ENCODE measurements at places on chromosomes 7 and 10.

GRCh38 chr10:58264780-58265179 is 2.9 kb downstream of the IPMK start:
- DNase-seq: no peak

DNA sequence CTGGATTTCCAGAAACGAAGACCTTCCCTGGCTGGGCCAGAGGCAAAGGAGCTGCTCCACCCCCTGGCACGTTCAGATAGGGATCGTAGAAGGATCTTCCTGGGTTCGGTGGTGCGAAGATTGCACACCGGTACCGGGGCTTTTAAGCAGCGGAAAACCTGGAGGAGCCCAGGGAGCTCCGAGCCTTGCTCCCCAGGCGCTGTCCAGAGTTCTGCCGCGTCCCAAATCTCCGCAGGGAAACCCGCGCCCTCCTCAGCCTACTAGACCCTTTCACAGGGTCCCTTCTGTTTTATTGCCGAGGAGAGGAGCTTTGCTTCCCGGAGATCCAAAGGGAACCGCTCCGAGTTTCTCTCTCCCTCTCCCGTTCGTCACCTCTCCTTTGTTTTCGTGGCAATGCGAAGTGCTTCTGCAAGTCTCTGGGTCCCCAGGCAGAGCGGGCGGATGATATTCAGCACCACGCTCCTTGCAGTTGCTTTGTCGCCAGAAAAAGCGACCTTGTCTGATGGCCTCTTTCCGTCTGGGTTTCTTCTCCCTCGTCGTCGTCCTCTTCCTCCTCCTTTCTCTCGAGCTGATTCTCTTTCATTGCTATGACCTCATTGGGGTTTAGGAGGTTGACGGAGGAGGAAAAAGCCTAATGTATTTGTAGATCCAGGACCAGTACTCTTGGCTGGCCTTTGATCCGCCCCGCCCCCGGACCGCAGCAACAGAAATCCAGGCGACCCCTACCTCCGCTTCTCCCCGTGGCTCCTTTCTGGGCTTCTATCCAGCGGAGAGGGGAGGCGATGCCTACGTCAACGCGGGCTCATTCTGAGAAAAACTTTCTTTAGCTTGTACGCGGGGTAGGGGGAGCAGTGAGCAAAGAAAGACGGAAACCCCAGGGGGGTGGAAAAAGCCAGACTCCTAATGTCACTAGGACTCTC is at the start of gene TMEM196:
TMEM196 (minus strand) TSS at position 777 of the 920 bp plus-strand sequence. CDS start 921 bp downstream, outside the sequence.
- no peak for DNase-seq

DNA sequence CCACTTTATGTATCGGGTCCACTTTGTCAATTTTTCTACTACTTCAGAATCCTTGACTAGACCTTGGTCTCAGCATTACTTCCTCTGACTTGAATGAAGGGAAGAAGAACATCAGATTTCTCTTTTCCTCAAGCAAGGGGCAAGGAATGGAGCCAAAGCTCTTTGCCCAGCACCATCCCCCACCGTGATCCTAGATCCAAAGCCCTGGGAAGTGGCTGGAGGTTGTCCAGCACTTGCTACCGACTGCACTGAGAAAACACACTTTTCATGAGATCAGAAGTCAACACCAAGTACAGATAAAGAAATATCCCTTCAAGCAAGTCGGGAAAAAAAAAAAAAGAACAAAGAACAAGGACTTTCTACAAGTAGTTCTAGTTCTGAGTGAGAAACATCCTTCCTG is 102.1 kb upstream of the DDC start:
- no peak for DNase-seq

DNA sequence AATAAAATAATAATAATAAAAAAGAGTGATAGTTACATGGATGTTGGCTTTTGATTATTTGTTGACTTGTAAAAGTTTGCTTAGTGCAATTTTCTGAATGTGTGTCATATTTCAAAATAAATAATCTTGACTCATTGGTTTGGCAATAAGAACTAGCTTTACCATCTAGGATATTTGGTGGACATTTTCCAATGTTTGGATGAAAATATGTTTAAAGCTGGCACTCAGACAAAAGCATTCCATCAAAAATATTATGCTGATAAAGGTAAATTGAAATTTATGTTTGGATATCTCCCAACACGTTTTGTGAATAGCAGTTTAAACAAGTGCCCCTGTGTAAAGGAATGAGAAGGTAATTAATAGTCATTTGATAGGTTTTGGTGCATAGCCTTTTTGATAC is 62.5 kb upstream of the KCNMA1 start:
- no peak for DNase-seq

GRCh38 chr10:71569775-71570588 is 149.6 kb downstream of the C10orf105 start:
- DNase-seq: no peak

DNA sequence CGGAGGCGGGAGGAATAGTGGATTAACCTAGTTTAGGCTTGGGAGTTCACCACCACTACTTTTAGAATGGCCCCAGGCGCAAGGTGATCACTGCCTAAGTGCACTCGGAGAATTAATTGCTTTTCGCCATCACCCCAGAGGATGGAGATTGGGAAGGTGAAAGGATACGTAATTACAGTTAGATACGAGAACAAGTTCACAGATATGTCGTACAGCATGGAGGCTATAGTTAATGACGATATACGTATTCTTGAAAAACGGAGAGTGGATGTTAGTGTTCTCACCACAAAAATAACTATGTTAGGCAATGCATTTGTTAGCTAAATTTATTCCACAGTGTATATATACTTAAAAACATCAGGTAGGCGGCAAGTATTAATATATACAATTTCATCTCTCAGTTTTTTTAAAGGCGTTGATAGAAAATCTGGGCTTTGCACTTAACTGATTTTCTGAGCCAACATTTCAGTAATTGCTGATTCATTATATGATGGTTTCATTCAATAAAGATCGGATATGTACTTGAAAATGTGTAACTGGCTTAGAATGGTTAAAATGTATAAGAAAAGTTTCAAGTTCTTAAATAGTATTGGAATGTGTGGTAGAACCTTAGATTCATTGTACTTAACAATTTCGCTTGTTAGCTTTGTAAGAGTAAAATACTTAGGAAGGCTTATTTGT is 683 bp downstream of the CDC123 start:
- no peak for DNase-seq

DNA sequence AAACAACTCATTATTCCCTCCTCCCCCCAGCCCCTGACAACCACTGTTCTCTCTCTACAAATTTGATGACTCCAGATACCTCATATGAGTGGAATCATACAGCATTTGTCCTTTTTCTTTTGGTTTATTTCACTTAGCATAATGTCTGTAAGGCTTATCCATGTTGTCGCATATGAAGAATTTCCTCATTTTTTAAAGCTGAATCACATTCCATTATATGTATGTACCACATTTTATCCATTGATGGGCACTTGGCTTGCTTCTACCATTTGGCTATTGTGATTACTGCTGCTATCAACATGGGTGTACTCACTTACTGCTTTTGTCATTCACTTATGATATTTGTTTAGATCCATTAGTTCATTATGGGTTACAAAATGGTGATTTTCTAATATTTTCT is 112.8 kb downstream of the BUB3 start:
- DNase-seq: no peak

GRCh38 chr10:97640868-97641811 is 669 bp downstream of the PI4K2A start:
- DNase-seq: peak; percentile 81

- no peak for DNase-seq
Observed at GRCh38 chr10:24262929-24263590, 54.1 kb downstream of the KIAA1217 start.

DNA sequence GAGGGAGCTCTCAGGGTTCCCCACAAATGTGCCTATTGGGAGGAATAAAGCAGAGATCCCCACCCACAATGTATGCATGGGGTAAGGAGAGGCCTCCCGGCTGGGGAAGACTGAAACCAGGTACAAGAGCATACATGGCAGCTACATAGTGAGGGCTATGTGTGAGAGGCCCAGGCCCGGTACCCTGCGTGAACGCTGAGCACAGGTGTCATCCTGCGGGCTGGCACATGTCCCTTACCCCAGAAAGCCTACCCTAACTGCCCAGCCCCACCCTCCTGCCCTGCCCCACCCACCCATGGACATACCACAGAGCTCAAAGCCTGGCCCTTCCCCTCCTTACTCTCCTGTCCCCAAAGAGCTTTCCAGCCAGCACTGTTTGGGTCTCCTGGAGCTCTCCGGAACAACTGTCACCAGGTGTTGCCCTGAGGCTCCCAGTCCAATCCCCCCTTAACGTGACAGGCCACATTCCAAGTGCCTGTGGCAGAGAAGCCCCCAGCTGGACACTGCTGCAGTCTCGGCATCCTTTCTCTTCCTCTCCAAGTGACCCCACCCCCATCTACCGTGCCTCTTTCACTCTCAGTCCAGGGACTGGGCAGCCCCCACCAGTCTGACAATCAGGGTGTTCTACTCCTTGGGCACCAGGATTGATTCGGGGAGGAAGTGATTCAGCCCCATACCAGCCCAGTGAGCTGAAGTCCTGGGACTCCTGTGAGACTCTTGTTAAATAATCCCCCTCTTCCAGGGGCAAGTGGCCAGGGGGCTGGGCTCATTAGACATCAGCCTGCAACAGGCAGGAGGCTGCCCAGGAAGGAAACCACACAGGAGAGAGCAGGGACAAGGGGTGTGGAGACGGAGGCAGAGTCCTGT is 19.6 kb downstream of the GRID1 start:
- DNase-seq: no peak

DNA sequence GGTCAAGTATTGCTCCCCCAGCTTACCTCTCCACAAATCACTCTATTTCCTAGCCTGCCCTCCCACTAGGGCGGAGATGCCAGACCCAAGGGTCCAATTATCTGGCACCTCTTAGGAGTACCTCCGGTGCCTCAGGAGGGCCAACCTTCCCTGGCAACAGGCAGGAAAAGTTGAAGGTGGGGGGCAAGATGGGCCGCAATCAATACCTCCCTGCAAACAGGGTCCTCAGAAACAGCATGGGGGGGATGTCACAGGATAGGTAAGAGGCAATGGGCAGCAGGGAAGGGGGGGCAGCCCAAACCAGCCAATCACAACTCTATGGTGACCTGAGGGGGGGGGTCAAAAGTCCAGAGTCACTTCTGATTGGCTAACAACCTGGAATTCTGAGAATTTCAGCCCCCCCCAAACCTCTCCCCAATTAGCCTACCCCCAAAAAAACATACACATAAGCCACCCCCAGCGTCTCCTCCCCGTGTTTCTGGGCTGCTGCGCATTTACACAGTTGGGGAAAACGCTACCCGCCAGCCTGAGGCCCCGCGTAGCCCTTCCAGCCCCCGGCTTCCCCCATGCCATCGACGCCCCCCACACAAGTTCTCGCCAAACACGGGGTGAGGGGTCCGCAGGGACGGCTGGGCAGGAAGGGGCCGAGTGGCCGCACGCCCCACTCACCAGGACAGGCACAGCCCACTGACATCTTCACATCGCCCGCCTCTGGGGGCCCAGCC is 589 bp downstream of the LDB1 start:
- peak; percentile 88 for DNase-seq

- no peak for DNase-seq
Observed at GRCh38 chr10:73916761-73917470, 6.0 kb downstream of the PLAU start.

GRCh38 chr7:44650772-44651171 is 44.3 kb downstream of the OGDH start:
- no peak for DNase-seq

GRCh38 chr7:133941496-133941895 is 185.6 kb upstream of the LRGUK start:
- DNase-seq: no peak

DNA sequence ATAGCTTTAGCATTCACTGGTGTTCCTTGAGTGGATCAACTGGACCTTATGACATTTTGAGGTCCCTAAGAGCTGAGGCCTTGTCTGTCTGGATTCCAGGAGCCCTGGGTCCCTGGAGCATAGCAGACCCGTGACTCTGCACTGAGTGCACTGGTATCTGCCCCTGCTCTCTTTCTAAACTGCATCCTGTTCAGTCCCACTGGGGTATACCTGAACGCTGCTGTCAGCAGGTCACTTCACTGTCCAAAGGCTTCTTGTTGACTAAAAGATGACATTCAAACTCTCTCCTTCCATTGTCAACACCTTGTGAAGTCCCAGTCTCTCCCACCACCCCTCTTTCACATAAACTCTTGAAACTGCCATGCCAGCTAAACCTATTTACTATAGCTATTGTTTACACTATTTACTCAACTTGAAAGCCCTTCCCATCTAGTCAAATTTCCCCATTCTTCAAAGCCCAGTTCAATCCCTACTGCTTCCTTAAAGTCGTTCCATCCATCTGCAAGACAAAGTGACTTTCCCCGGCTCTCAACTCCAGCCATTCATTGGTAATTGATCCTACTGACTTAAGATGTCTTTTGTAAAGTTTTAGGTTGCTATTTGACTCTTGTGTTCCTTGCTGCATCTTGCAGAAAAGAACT is 523.3 kb downstream of the KCNMA1 start:
- no peak for DNase-seq

DNA sequence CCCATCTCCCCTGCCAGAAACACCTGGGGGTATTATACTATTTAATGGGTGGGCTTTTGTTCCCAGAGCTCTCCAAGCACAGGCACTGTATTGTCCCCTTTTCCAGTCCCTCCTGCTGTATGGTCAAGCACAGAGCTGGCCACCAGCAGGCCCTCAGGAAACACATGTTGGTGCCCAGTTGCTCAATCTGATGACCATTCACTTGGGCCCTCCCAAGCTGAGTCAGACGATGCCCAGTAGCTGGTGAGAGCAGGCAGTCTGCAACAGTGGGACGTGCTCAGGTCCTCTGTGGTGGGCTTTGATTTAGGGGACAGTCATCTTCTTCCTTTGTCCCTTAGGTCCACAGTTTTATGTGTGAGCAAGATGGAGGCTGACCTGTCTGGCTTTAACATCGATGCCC is 11.8 kb downstream of the SFXN2 start:
- no peak for DNase-seq

All from coronary artery (tissue), 2 donors.